Cortex of kidney (tissue), 1 donor: ENCODE measurements at places on chromosomes 12 and 14.

GRCh38 chr14:96730386-96730785 is 66.8 kb upstream of the VRK1 start:
- no peak for DNase-seq

DNA sequence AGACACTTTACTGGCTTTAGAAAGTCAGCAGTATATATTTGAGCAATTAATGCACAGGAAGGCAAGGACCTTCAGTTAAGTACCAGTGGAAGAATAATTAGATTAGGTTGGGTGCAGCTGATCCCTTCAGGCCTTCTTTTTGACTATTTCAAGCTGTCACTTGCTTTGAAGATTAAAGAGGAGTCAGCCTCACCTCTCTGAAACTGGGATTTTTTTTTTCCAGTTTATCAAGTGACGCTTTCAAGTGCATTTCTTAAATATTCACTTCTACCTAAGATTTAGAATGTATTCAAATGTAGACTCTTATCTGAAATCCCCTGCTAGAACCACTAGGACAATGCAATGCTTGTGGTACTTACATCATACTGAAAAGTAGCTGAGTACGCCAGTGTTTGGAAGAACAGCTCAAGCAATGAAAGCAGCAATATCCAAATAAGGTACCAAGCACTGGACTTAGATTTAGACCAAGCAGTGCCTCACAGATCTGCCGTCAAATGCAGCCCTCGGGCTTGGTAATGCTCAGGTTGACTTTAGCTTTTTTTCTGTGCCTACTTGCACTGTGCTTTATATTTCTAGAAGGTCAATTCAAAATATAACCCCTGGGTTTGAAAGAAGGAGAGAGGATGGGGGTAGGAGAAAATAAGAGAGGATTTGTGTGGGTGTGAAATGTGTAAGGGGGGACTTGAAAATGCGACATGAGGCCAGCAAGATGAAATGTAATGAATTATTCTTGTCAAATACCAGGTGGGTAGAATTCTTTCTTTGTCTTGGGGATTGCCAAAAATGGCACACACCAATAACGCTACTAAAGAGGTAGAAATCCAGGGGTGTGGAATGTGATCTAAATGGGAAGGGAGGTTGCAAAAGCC is 3.7 kb upstream of the FERMT2 start:
- DNase-seq, result no peak

DNA sequence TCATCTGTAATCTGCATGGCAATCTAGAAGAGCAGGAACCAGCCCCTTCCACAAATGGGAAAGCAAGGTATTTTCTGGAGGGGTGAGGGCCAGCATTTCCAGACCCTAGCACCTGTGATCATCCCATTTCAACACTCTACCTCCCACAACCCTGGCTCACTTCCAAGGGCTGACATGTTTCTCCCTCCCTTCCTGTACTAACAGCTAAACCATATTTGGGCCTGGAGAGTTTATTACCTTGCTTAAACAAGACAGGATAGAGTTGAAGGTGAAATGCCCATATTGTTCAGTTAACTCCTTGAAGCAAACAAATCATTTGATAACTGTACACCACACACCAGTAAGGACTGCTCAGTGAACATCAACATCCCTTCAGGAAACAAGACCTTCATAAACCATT is 158.4 kb downstream of the PPM1H start:
- DNase-seq, result no peak

- DNase-seq, result no peak
Measured at GRCh38 chr14:74427651-74428050, 1.6 kb upstream of the SYNDIG1L start.

DNA sequence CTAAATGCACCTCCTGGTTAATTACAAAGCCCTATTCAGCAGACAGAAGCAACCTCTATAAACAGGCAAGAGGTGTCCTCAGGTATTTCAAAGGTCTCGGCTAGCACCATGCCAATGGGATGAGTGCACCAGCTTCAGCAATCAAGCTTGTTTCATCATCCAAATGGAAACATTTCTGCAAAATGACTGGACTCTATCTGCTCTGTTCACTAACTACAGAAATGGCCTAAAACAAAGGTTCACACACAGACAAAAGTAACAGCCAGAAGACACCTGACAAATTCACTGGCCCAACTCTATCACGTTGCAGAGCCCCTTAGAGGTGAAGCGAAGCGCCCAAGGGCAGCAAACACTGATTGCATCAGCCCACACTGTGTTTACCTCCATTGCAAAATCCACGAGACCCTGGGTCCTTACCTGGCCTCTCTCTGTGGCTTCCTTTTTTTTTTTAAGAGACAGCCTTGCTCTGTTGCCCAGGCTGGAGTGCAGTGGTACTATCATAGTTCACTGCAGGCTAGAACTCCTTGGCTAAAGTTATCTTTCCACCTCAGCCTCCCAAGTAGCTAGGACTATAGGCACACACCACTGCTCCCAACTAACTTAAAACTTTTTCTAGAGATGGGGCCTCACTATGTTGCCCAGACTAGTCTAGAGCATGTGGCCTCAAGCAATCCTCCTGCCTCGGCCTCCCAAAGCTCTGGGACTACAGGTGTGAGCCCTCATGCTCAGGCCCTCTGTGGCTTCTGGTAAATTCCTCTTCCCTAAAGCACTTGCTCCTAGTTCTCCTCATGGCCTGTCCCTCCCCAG is 8.5 kb upstream of the SYNE3 start:
- no peak for DNase-seq

DNA sequence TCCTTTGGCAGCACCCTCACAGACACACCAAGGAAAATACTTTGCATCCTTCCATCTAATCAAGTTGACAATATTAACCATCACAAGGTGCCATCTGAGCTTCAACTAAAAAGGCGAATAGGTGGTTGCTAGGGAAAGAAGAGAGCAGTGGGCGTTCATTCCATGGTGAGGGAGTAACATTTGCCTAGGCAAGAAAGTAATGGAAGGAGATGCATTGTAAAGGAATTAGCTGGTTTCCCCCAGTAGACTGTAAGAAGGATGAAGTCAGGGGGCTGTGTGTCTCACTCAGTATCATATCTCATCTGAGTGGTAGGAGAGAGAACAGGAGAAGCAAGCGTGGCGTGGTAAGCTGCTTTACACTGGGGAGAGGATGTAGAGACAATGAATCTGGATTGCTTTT is 34.7 kb downstream of the AKAP6 start:
- no peak for DNase-seq

- DNase-seq, result no peak
Measured at GRCh38 chr12:116140529-116140928, 137.0 kb downstream of the MED13L start.

DNA sequence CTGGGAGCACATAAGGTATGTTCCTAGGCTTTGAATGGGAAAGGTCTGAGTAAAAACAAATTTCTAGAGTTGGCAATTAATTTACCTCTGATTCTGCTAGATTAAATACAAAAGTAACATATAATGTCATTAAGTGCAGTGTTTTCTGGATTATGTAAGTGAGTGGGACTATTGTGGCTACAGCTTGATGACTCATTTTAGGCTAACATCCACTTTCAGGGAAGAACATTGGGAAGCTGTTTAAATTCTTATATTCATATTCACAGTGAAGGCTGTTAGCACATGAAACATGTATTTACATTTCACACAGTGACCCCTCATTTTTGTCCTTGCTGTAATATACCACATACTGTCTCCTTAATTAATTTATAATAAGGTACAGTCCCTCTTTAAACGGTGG is 13.2 kb upstream of the BMAL2 start:
- DNase-seq, result no peak

DNA sequence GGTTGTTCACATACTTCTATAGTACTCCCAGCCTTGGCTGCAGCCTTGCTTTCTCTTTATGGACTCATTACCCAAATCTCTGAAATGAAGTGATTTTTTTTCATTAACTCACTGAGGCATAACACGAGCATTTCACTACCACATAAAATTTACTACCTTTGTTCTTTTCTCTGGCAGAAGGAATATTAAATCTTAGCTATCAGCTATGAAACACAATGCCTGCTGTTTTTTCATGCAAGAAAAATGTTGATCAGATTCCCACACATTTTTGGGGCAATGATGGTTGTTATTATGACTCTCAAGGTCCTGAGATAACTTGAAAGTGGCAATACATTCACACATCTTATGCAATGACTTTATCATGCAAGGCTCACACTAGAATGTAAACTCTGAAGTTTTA is 225.3 kb upstream of the ATP2B1 start:
- DNase-seq, result no peak

DNA sequence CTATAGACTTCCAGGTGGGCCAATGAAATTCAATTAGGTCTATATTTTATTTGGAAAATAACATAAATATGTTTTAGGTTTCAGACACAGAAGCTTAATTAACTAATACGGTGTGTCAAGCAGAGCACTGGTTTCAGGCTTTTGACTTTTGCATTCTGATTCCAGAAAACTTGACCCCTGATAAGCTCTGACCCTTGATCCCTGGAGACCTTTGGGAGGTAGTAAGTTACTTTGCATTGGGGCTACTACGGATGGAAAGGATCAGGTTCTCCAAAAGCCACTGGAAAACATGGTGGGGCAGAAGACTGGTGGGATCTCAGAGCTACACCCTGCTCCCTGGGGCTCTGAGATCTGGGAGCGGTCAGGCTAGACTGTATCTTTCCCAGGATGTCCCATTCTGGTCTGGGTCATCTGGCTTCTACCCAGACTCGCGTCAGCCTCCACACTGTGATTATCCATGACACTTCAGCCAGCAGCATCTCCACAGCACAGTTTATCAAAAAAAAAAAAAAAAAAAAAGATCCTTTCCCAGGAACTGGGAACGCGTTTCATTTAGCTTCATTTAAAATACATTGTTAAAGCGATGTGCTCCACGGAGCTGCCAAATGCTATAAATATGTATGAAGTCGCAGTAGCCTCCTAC is 17.8 kb upstream of the EMP1 start:
- no peak for DNase-seq

DNA sequence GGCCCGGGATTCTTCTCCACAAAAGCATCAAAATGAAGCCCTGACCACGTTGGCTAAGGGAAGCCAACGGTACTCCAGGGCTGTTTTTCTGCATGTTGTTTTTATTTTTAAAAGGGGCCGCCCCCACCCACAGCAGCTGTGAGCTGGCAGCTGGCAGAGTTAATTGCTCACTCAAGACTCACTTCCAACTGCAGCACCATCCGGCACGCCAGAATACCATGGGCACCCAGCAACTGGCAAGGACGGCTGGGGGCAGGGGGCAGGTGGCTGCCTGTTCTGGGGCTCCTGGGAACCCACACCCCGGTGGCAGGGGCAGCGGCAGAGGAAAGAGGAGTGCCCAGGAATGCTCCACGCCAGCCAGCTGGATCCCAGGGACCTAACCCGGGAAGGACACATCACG is 44.3 kb downstream of the NCOR2 start:
- DNase-seq, result no peak

DNA sequence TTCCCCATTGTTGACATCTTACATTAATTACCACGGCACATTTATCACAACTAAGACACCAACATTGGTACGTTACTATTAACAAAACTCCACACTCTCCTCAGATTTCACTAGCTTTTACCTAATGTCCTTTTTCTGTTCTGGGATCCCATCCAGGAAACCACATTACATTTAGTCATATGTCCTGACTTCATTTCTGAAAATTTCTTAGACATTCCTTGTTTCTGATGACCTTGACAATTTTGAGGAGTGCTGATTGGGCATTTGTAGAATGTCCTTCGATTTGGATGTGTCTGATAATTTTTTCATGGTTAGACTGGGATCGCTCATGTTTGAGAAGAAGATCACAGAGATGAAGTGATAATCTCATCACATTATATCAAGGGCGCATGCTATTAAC is 34.6 kb upstream of the ACSM4 start:
- DNase-seq, result no peak
